ENCODE measurements at places on chromosomes 2 and 18.
A peak's percentile ranks its signal among the peaks of the same experiment; 100 is the strongest.

DNA sequence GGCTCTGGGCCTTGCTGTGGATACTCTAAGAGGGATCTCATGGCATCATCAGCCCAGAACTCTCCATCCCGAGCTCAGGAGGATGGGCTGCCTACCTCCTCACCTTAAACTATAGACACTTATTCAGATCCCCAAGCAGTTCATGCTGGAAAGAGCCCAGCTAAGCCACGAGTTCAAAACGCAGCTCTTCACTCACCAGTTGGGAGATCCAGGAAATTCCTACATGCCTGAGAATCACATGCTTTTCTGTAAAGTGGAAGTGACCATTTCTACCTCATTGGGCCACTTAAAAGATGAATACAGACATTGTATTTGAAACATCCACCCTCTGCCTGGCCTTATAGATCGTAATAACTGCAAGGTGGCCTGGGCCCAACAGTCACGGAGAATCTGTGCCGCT, 6.6 kb downstream of the ATOH8 start:
- no peak for DNase-seq

- no peak for DNase-seq
Observed at GRCh38 chr2:227124811-227125210, 39.2 kb downstream of the COL4A4 start.

- no peak for DNase-seq
Observed at GRCh38 chr2:8176887-8177286, 505.0 kb upstream of the ID2 start.

- no peak for DNase-seq
Observed at GRCh38 chr2:160794926-160795325, 301.3 kb upstream of the RBMS1 start.

- DNase-seq: peak; percentile 95
Observed at GRCh38 chr2:218806346-218806978, 24.5 kb downstream of the CYP27A1 start.

- no peak for DNase-seq
Observed at GRCh38 chr18:55983433-55983832, 395.4 kb upstream of the TCF4 start.

DNA sequence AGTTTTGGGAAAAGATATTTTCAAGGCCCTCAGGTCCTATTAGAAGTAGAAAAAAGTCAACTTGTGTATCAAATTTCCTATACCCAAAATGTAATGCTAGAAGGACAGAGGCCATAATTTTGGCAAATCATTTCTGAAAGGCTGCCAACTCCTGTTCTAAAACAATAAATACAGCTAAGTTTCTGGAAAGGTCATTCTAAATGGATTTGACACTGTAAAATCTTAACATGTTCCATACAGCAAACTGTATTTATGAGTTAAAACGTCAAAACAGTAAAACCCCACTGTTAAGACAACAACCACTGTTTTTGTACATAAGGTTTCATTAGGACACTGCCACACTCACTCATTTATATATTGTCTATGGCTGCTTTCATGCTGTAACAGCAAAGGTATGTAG, 9.7 kb downstream of the FAM98A start:
- peak; percentile 25 for DNase-seq

GRCh38 chr18:55488473-55488872, 99.5 kb downstream of the TCF4 start:
- no peak for DNase-seq

- DNase-seq: no peak
Observed at GRCh38 chr2:219570194-219570923, 980 bp downstream of the OBSL1 start.

GRCh38 chr2:48849770-48850169, 94.2 kb upstream of the LHCGR start:
- no peak for DNase-seq

DNA sequence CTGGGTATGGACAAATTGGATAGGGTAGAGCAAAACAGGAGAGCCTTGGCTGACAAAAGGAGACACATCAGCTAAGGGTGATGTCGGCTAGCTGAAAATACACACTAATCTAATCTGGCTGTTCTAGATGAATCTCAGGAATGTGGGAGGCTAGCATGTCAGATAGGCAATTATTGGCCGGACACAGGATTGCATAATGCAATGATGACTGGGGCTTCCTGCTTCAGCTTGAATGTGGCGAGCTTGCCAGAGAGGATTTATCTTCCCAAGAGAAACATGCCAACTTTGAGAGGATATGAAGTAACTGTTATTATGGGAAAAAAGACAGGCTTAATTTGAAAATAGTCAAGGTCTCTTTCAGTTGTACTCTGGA, 102.4 kb downstream of the TRIB2 start:
- peak; percentile 47 for DNase-seq

- DNase-seq: no peak
Observed at GRCh38 chr2:147923846-147924245, 79.0 kb downstream of the ACVR2A start.

All from brain pericyte (primary cell).